ENCODE measurements at places on chromosomes 1 and 21.

DNA sequence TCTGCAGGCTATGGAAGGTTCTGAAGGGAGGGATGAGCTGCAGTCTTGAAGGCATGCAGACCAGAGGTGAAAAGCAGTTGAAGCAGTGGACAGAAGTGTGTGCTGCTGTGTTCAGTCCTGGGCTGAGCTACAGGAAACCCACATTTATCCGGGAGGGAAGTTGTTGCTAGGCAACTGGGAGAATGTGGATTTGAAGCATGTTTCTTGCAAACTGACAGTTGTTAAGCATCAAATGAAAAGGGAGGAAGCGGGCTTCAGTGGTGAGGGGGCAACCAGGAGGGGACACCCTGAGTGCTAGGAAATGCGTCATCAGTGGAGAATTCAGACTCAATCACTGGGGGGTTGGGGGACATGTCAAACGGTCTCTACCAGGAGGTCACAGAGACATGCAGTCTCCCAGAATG is 28.7 kb downstream of the ABCA4 start:
- no peak for DNase-seq

- no peak for DNase-seq
Observed at GRCh38 chr21:42460391-42461184, 35.4 kb downstream of the RSPH1 start.

GRCh38 chr1:151616505-151616849 is 4.6 kb downstream of the SNX27 start:
- no peak for DNase-seq

DNA sequence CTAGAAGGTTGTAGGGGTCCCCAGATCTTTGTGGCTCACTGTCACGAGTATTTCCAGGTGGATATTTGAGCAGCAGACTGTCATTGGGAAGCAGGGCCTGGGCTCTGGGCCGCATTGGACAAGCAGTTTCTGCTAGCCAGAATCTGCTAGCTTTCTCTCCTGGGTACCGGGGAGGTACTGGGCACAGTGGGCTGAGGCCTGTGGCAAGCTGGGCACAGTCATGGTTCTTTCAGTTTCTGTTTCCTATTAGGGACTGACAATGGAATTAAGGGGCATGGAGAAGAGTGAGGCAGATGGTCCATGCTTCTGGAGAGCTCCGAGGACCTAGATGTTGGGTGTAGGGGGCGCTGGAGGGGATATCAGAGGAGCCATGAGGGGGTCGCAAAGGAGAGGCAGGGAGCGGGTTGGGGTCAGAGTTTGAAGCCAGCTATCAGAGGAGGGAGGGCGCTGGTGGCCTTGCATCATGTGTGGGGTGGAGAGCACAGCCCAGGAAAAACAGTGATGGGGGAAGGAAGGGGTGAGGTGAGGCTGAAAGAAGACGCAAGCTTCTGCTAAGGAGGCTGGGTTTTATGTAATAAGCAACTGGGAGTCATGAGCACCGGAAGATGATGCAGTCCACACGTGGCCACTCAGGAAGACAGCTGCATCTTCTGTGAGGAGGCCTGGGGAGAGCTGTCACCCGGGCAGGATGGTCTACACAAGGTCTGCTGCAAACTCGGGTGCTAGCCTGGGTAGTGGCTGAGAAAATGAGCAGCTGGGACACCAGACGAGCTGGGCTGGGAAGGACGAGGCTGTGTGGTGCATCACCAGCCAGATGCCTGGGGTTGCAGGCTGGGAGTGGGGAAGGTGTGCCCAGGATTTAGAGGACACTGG is 72.7 kb downstream of the IER5 start:
- DNase-seq: no peak

- DNase-seq: no peak
Observed at GRCh38 chr1:218525031-218525430, 179.9 kb downstream of the TGFB2 start.

GRCh38 chr1:1684031-1684681 is 8.4 kb downstream of the SLC35E2B start:
- no peak for DNase-seq

- DNase-seq: no peak
Observed at GRCh38 chr1:108742253-108742652, 4.2 kb upstream of the STXBP3 start.

DNA sequence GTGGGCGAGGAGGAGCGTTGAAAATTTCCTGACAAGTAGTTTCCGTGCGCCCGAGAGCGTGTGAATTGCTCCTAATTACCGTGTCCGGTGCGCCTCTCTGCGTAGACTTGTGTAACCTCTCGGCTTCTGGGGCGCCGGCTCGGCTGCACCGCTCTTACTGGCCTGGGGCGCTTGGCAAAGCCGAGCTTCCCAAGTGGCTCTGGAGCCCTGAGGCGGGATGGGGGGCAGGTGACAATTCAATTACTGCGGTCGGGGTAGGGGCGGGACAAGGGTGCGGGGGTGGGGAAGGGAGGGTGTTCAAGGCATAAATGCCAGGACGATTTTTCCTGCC is 392 bp upstream of the DMRTA2 start:
- no peak for DNase-seq

GRCh38 chr1:39269791-39270342 is 65.4 kb downstream of the MACF1 start:
- DNase-seq: no peak

DNA sequence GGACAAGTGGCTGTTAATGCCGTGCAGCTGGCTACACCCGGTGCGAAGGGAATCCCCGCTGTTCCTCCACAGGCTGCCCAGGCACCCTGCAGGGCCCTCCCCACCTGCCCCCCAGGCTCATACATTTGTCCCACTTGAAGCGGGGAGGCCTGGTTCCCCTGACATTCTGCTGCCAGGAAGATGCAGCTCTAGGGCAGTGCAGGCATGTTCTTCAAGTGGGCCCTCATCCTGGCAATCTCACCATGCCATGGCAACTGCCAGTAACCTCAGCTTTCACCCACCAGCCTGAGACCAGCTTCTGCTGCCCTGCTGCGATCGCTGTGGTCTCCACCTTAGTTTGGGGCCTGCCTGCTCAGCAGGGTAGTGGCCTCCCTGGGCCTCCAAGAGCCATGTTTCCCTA is 151.9 kb upstream of the COL6A1 start:
- no peak for DNase-seq

GRCh38 chr1:114745291-114745690 is 12.5 kb downstream of the CSDE1 start:
- DNase-seq: no peak

- DNase-seq: no peak
Observed at GRCh38 chr1:65830306-65830705, 37.6 kb downstream of the PDE4B start.

DNA sequence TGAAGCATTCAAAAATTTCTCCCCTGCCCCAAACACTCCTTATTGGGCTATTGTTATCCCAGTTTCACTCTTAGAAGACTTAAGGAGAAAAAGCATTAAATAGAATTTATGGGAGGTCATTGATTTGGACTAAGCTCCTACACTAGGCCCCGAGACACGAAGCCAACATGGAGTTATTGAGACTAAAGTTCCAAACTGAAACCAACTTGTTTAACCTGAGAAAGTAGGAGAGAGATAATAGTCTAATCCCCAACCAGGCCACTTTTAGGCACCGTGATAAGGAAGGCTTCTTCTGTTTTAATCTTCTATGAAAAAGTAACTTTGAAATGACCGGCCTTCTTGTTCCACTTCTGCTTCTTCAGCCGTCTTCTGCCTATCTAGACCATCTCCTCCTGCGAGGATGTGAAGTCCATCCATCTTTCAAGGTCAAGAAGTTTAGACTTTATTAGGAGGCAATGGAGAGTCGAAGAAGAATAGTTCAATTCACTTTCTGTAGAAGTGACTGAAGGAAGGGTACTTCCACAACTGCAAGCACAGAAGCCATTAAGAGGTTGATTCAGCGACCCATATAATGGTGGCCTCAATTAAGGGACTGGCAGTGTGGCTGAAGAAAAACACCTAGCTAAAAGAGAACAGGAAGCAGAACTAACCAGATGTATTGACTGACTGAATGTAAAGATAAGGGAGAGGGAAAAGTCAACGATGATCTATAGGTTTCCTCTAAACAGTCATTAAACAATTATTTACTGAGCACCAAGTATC is 428.8 kb downstream of the SMYD3 start:
- DNase-seq: no peak

DNA sequence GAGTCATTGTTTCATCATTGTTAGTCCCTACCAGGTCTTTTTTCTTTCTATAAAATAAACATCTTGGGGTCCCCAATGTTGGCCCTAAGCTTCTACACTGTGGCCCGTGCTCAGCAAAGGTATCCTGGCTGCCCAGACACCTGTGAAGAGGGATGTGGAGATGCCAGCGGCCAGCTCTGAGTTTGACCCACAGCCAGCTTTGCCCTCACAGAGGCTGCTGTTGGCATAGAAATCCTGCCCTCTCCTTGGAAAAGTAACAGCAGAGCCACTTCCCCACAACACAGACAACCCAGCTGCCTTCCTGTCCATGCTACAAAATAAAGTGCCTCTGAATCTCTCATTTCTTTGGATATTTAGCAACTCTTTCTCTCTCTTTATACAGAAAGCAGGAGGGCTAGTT is 6.0 kb downstream of the TRIM62 start:
- no peak for DNase-seq

DNA sequence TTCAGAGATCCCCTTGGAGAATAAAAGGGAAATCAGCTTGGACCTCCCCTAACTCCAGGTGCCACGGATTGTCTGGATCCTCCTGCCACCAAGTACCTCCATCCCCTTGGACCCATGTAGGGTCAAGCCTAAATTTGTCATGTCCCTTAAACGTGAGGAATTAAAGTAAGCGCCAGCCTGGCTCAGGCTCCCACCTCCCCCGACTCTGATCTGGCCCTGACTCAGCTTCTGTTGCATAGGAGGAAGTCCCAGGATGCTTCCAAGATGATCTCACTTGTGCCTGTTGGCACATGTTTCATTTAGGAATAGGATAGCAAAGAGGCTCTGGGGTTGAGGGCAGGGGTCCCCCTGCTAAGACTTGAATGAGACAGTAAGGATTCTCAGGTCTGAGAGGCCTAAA is 231.9 kb upstream of the JUN start:
- DNase-seq: no peak

GRCh38 chr1:101920577-101920976 is 76.1 kb downstream of the OLFM3 start:
- DNase-seq: no peak

GRCh38 chr1:193392686-193393085 is 206.3 kb upstream of the B3GALT2 start:
- no peak for DNase-seq

DNA sequence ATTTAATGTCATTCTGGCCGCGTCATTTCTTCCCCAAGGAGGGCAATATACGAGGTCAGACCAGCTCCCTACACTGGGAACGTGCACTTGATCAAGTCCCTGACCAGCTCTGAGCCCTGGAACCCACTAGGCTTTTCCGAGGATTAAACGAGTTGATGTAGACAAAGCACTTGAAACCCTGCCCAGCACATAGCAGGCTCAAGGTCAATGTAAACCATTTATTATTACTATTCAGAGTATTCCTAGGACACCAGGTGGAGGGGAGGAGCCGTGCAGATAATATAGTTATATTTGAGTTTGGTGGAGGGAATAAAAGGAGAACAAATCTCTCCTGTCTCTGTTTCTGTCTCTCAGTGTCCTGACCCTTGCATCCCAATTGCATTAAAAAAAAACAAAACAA is 174.1 kb upstream of the IGSF21 start:
- no peak for DNase-seq

GRCh38 chr1:202143011-202143767 is 1.3 kb downstream of the ARL8A start:
- DNase-seq: no peak

DNA sequence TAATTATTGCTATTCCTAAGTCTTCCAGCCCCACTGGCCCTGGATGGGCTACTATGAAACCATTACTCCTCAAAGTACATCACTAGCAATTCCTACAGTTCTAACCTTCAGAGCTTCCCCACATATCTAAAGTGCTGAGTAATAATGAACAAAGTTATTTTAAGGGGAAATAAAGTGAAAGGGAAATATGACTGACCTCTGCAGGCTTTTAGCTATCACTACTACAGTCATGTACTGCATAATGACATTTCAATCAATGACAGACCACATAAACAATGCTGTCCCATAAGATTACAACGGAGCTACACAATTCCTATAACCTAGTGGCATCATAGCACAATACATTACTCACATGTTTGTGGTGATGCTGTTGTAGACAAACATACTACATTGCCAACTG is 32.5 kb upstream of the ASPM start:
- DNase-seq: no peak

DNA sequence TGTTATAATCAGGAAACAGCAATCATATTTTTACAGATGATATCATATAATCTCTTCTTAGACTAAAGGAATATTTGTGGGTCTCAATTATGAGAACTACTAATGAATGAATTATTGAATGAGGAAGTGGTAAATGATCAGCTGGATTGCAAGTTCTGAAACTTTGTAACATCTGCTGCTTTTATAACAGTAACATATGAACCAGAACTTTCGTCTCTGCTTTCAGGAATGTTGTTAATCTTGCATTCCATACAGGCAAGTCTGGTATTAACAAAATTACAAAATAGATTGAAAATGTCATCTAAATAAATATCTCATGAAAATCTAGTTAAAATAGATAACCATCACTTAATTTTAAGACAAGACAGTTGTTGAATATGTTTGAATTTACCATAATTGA is 110.5 kb upstream of the COL11A1 start:
- no peak for DNase-seq

DNA sequence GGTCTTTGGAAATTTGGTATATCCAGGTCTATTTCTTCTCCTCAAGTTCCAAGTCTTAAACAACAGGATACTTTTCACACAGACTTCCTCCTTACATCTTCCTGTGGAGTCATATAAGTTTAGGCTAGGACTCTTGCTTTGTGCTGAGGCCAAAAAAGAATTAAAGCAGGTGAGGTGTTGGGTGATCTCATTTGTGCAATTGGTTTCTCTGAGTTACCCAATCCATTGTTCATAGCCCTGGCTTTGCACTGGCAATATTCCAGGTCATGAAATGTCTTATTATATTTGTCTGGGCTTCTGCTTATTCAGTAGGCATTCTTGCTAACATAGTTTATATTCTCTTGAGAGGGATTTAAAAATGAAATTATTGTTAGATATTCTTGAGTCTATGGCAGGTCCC is 14.1 kb upstream of the KIAA0040 start:
- DNase-seq: no peak

- no peak for DNase-seq
Observed at GRCh38 chr1:206801467-206801866, 29.2 kb upstream of the IL10 start.

- DNase-seq: no peak
Observed at GRCh38 chr1:14650951-14651350, 52.5 kb downstream of the KAZN start.

GRCh38 chr1:55156093-55156492 is 59.1 kb downstream of the USP24 start:
- no peak for DNase-seq

Measured in GM12892 (cell line).